ENCODE measurements at places on chromosomes 5 and 9.

- DNase-seq: no peak
Measured at GRCh38 chr5:104189031-104189430, 626.4 kb upstream of the NUDT12 start.

DNA sequence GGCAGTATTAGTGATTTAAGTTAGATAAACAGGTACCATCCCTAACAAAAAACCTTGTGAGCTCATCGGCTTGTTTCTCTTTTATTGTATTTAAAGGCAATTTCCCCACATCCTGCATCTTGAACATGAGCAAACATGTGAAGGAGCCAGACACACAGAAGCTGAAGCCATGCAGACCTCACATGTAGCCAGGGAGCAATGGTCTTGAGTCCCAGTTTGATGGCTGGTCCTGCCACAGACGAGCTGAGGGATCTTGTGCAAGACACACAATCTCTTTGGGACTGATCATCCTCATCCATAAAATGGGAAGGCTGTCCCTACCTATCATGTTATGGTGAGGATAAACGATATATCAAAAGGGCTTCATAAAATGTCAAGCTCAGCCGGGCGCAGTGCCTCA, 29.6 kb upstream of the XPA start:
- DNase-seq: no peak

- no peak for DNase-seq
Measured at GRCh38 chr5:134427540-134428041, 15.9 kb upstream of the CDKN2AIPNL start.

GRCh38 chr5:175460126-175460525, 16.1 kb upstream of the DRD1 start:
- DNase-seq: no peak

- DNase-seq: no peak
Measured at GRCh38 chr9:14323083-14323971, 9.4 kb upstream of the NFIB start.

DNA sequence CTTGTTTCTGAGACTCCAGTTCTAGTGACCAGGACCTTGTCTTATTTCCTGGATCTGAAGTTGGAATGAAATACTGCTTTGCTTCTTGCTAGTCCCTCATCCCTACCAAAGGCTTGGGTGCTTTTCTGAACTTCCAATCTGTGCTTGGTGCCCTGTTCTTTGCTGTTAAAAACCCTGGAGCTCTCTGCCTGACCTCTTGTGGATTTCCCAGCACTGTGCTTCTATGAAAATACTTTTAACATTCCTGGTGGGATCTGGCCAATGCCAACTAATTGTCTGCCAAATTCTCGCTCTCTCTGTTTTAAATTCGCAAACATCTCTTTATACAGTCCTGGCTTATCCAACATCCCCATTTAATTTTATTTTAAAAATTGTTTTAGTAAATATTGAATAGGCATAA, 26.7 kb upstream of the CSNK1G3 start:
- DNase-seq: no peak
